ENCODE measurements at places on chromosomes 4 and X. TPM values are rescaled to one million over a fixed set of nuclear protein-coding genes. Genes with fewer than 3 reads are reported as not detected.
A peak's percentile ranks its signal among the peaks of the same experiment; 100 is the strongest.

DNA sequence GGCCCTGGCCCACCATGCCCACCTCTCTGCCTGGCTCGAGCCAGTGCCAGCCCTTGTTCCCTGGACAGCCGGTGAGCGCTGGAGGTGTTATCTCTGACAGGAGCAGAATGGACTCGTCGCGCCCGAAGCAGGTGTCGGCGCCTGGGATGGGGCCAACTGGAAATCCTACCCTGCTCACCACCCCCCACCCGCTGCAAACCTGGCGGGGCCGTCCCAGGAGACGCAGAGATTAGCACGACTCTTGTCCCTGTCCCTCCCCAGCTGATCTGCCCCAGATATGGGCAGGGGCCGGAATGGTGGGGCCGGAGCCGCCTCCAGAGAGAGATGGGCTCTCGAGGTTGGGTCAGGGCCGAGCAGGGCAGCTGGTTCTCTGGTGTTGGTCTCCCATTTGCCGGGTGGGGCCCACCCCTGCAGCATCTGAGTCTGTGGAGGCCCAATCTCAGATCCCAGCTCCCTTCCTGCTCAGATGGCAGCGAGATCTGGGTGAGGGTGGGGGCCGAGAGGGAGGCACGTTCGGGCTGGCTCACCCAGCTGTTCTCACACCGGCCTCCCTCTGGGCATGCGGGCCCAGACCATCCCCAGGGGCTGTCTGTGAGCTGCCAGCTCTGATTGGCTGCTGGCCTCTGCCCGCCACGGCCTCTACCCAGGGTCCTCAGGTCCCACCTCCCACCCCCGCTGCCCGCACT is 20.1 kb upstream of the FGFR3 start:
- DNase-seq, result no peak

Gene POU3F4
- polyA plus RNA-seq, result not detected

Gene SLC10A4
- 0.58 TPM for polyA plus RNA-seq

DNA sequence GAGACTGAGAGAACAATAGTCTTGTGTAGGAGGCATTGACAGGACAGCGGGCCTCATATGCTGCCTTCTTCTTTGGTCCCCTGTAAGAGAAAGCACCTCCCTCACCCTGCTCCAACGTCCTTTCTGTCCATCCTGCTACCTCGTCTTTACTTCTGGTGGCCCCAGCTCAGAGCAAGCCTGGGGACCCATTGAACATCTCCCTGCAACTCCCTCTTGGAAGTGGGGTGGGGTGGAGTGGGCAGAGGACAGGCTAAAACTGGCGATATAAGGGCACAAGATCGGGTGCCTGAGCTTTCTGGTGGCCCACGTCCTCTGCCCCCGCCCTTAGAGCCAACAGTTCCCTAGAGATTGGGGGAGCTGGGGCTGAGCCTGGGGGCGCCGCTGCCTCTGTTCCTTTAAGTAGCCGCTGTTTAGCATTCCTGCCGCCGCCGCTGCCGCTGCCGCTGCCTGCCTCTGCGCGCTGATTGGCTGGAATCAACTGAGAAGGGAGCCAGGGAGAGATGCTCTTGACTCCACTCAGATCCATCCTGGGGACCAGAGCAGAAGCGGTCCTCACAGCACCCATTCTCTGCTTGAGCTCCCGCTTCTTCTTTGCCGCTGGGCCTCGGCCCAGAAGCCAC is at the start of gene DLG3:
TSS of gene DLG3 (plus strand) at position 510 of the 620 bp plus-strand sequence. CDS start 367 bp downstream, outside the sequence.
- no peak for DNase-seq

- DNase-seq, result no peak
These were observed 38.4 kb downstream of the FAM193A start for GRCh38 chr4:2574863-2575262.

GRCh38 chr4:1714303-1715001 is 2.3 kb upstream of the SLBP start:
- DNase-seq, result no peak

DNA sequence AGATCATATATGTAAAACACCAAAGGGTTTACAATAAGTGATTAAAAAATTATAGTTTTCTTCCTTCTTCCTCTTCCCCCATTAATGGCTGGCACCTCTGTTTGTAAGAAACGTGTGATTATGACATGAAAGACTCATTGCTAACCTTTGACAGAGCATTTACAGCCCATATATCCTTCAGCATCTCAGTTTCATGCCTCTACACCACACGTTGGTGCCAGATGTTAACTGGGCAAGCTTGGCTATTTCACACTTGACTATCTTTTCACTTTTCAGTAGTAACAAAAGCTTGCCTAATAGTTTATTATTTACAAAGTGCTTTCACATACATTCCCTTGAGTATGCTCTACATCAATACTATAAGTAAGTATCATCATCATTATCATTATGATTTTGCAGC is 65.3 kb upstream of the C1QTNF7 start:
- no peak for DNase-seq

DNA sequence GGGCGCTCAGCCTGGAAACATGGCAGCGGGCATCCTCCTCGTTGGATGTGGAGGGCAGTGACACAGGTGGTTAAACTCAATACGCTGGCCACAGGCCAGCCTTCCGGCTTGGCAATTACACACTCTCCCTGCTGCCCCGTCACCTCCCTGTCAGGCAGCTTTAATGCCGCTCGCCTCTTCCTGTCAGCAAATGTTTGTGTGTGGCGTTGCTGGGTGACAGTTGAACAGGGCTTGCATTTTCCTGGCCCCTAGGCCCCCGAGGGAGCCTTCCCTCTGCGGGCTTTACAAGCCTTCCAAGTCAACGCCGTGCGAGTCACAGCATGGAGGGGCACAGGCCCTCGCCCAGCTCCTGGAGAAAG is 620.0 kb downstream of the BCOR start:
- DNase-seq, result peak; percentile 66

Measured in left lung (tissue), 14 donors.